ENCODE measurements at places on chromosomes 6 and 20. TPM values are rescaled to one million over a fixed set of nuclear protein-coding genes. Genes with fewer than 3 reads are reported as not detected.

The NRN1 gene
- 0.31 TPM for total RNA-seq

- DNase-seq, result no peak
Observed at GRCh38 chr6:73169111-73169510, 56.2 kb downstream of the KHDC1L start.

DNA sequence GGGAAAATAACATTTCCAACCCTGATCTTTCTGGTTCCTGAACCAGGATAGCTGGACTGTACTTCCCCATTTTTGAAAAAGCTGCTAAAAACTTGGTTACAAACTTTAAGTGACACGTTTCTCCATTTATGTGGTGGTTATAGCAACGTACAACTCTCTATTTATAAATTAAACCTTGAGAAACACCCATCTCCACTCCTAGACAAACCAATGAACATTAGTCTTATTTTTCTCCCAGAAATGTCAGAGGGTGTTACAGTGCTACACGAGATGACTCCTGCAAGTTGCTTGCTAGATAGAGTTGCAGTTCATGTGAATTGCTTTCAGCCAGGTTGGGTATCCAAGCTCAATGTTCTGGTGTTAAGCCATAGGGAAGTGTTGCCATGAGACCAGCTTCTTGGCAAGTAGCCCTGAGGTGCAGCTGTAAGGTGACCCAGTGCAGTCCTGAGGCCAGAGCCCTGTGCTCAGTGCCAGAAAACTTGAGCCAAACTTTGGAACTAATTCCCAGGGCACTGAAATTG, 51.3 kb upstream of the REV3L start:
- DNase-seq, result no peak

The TUBB1 gene
- total RNA-seq, result 483 TPM

The FGD2 gene
- 12.6 TPM for total RNA-seq

The CNR1 gene
- total RNA-seq, result 0.07 TPM

Data from T-helper 17 cell (primary cell).